Urothelium cell line (cell line): ENCODE measurements at places on chromosomes 2 and 18.

- DNase-seq: no peak
Observed at GRCh38 chr2:20433946-20434553, 12.8 kb upstream of the RHOB start.

- no peak for DNase-seq
Observed at GRCh38 chr2:27421660-27422250, 6.7 kb upstream of the NRBP1 start.

DNA sequence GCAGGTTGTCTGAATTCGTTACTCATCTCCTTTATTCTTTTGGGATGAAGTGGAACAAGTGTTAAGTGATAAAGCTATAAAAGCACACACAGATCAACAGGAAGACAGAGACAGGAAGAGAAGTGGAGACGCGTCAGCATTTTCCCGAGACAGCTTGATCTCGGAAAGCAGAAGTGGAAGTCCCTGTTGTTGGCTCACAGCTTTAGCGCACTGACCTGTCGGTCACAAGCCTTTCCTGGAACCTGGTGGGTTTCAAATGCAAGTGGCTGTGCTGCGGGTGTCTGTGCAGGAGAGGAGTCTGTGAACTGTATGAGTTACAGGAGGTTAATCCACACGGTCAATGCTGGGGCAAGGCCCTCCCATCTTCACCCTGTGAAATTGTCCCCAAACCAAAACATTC is 116.6 kb upstream of the PELI1 start:
- DNase-seq: no peak

DNA sequence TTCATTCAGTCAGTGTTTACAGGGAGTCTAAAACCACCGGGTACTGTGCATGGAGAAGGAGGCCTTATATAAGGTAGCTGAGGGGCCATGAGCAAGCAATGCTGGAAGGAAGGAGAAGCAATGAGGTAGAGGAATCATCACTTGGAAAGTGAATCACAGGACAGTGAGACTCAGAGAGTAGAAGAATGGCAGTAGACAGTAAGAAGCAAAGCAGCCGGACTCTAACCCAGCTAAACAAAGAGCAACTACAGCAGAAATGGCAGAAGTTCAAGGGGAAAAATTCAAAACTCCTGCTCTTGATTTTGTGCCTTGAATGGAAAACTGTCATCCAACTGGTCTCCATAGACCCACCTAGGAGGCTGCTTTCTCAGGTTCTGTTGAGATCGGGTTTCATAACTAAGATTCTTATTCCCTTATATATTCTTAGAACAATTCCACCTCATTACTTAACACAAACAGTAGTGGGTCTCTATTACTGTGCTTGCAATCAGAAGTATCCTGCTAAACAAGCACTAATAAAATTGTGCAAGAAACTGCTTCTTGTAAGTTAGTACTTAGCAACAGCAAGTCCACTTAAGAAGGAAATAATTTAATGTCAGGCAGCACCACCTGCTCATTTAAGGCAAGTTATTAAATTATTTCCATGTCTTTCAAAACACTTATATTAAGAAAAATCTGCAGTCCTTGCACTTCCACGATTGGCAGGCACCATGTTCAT is 68.0 kb downstream of the RBMS1 start:
- no peak for DNase-seq

DNA sequence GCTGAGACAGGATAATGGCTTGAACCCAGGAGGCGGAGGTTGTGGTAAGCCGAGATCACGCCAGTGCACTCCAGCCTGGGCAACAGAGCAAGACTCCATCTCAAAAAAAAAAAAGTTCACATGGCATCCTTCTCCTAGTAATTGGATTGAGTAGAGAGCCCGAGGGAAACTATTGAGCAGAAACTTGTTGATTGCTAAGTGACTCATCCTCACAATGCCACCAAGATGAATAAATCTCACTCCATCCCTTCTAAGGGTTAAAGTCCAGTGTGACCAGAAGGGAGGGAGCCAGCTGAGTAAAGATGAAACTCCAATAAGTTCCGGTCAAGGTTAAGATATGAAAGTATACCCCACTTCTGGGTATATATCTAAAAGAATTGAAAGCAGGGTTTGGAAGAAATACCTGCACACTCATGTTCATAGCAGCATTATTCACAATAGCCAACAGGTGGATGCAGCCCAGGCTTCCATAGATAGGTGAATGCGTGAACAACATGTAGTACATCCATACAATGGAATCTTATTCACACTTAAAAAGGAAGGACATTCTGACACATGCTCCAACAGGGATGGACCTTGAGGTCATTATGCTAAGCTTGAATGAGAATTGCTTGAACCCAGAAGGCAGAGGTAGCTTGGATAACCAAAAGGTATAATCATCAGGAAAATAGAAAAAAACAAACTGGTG is 13.0 kb upstream of the FHL2 start:
- no peak for DNase-seq
